CD8-positive, alpha-beta memory T cell (primary cell): ENCODE measurements at places on chromosomes 7 and 10.

- DNase-seq = no peak
Observed at GRCh38 chr10:79382491-79382941, 35.2 kb downstream of the PPIF start.

DNA sequence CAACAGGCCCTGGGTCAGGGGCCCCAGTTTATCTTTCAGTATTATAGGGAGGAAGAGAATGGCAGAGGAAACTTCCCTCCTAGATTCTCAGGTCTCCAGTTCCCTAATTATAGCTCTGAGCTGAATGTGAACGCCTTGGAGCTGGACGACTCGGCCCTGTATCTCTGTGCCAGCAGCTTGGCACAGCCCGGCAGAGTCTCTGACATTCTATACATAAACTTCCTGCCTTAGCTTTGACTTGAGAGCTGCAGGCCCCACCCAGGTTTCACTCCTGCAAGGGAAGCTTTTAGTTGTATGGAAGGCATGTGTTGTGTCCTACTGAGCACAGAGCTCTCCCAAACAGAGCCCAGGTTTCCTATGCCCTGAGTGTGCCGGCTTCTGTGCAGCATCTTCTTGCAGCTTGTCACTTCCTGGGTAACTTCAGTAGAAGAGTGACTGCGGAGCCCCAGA lies 205.6 kb upstream of the PRSS58 start:
- no peak for DNase-seq

- no peak for DNase-seq
Observed at GRCh38 chr7:140360697-140361229, 37.6 kb downstream of the SLC37A3 start.

- no peak for DNase-seq
Observed at GRCh38 chr10:30832749-30833627, 198.7 kb downstream of the ZNF438 start.
